Hematopoietic multipotent progenitor cell treated with erythropoietin and hydrocortisone succinate and interleukin-3 and kit ligand, for 8 days (in vitro differentiated cells): ENCODE measurements at places on chromosomes 2 and 18.

DNA sequence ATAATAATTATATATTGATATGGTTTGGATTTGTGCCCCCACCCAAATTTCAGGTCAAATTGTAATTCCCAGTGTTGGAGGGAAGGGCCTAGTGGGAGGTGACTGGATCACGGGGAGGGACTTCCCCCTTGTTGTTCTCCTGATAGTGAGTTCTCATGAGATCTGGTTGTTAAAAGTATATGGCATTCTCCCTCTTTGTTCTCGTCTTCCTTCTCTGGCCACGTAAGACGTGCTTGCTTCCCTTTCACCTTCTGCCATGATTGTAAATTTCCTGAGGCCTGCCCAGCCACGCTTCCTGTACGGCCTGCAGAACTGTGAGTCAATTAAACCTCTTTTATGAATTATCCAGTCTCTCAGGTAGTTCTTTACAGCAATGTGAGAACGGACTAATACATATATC, 88.3 kb downstream of the ROCK2 start:
- DNase-seq = no peak

GRCh38 chr2:20567926-20568179, 83.0 kb downstream of the HS1BP3 start:
- DNase-seq = no peak

GRCh38 chr2:159553727-159554126, 62.6 kb downstream of the BAZ2B start:
- DNase-seq = no peak

DNA sequence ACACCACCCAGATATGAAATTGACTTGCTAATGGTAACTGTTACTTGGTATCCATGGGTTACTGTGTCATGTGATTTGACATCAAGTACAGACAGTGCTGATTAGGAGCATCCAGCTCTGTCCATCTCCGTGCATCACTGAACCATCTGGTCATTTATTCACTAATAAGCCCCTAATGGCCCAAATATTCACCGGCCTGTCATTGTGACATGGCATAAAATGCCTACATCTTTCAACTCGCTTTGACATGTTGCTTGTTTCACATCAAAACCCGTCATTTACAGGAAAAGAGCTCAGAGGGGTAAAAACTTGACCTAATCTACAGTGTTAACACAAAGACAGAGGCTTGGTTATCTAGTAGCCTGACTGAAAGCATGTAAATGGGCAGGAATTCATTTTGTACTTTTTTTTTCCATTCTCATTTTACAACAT, 308.9 kb upstream of the ATP5MC3 start:
- no peak for DNase-seq

DNA sequence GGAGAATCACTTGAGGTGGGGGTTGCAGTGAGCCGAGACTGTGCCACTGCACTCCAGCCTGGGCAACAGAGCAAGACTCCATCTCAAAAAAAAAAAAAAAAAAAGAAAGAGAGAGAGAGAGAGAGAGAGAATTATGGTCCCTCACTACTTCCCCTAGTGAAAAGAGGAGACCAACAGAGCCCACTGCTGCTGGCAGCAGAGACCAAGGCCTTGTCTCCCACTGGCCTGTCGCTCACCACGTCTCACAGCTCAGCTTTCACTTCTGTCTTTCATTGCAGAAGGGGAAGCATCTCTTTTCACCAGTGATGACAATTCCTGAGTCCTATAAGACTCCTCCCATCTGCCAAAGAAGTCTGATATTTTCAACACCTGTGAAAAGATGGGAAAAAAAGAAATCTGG, 81.3 kb downstream of the CLHC1 start:
- DNase-seq = no peak

DNA sequence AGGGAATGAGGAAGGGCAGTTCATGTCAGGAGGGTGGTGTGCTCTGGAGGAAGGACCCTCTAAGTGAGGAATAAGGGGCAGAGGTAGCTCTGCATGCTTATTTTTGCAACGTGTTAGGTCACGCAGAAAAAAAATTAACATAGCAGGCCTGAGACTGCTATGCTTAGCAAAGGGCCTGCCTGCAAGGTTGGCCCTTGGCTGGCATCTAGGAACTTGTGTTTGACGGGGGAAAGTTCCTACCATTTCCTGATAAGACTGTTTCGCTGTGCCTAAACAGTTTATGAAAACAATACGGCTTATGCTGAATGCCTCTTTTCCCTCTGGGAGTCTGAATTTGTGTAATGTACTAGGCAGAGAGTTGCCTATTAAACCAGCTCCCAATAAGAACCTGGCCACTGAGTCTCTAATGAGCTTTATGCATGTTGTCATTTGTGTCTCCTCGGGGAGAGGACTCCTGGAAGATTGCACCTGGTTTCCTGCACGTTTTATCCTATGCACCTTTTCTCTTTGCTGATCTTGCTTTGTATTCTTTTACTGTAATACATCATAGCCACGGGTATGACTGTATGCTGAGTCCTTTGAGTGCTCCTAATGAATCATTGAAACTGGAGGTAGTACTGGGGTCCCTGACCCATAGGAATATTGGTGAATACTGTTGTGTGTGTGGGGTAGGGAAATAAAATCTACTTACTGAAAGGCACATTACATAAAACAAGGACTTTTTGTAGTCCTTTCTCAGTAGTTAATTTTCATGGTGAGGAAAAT, 169.0 kb downstream of the PRPF40A start:
- DNase-seq = no peak

- no peak for DNase-seq
Measured at GRCh38 chr2:127185705-127186104, 34.4 kb downstream of the CYP27C1 start.

DNA sequence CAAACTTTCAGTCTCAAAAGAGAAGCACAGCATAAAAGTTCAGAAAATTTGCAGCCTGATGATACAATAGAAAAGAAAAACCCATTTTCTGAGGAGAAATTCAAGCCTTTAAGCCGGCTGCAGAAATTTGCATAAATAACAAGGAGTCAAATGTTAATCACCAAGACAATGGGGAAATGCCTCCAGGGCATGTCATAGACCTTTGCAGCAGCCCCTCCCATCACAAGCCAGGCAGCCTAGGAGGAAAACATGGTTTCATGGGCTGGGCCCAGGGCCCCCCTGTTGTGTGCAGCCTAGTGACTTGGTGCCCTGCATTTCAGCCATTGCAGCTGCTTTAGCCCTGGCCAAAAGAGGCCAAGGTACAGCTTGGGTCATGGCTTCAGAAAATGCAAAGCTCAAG, 54.1 kb upstream of the CAVIN2 start:
- no peak for DNase-seq

DNA sequence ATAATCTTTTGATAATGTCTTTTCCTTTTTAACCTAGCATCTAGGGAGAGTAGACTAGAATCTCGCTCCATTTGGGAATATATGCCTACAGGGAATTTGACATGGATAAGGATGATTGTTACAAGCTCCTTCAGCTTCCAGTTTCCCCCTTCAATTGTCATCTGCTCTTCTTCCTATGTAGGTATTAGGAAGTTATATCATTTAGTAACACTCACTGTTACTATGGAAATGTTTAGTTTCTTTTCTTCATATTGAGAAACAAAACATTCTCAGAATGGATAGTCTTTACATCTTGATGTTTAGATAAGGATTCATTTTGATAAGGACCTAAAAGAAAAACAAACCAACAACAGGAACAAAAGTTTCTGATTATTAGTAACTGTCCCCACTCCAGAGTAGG, 127.6 kb downstream of the PHLPP1 start:
- DNase-seq = no peak

DNA sequence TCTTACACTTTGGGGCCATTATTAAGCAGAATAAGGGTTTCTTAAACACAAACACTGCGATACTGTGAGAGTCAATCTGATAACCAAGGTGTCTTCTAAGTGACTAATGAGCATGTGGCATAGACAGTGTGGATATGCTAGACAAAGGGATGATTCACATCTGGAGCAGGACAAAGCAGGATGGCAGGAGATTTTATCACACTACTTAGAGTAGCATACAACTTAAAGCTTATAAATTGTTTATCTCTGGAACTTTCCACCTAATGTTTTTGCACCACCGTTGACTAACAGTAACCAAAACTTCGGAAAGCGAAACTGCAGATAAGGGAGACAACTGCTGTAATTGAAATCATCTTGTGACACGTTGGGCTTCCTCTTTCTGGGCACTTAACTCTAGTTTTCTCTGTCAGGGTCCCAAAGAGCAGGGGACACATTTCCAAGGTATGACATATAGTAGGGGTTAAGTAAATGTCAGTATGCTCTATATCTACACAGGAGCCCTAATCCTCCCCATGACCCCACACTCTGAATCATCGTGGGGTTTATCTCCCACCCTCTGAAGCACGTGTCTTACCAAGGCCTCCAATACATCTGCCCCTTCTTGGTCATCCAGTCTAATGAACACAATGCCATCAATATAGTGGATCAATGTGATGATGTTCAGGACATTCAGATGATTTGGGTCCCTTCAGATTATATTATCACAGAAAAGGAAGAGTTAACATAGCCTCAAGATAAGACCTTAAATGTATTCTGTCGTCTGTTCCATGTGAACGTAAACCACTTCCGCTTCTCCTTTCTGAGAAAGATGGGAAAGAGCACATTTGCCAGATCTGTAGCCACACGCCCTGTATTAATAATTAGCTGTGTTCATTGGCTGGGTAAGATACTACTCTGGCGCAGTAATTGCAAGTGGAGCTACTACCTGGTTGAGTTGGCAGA, 78.7 kb downstream of the FTCDNL1 start:
- peak; percentile 26 for DNase-seq

- peak; percentile 26 for DNase-seq
Measured at GRCh38 chr2:160427629-160428404, 65.8 kb downstream of the RBMS1 start.

- DNase-seq = no peak
Measured at GRCh38 chr2:215590010-215590745, 154.3 kb upstream of the FN1 start.

DNA sequence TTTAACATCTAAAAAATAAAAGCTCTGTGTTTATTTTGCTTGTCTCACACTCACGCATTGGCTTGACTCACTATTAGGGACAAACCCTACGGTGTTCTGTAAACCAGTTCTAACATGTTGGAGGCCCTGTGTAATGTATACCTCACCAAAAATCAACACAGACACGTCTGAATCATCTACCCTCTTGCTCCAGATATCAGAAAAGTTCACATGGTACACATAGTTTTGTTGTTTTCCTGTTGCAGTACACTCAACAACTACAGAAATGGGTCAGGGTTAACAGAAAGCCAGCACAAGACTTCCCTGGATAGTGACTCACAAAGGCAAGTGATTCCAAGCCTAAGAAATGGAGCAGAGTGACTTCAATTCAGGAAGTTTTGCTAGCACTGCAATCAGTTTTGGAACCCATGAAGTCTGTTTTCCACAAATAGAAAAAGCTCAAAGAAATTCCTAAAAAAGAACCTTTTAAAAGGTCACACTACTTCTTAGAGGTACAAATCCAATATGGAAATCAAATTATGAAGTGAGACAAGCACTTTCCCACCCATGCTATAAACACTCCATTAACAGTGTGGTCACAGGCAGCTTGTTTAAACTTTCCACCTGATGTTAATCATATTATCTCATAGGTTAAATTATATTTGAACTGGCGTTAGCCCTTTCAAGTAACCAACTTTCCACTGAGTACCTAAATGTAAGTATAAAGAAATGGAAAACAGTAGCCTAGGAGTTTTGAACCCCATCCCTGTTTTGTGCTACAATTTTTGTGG, 87.4 kb downstream of the GAREM1 start:
- DNase-seq = no peak

DNA sequence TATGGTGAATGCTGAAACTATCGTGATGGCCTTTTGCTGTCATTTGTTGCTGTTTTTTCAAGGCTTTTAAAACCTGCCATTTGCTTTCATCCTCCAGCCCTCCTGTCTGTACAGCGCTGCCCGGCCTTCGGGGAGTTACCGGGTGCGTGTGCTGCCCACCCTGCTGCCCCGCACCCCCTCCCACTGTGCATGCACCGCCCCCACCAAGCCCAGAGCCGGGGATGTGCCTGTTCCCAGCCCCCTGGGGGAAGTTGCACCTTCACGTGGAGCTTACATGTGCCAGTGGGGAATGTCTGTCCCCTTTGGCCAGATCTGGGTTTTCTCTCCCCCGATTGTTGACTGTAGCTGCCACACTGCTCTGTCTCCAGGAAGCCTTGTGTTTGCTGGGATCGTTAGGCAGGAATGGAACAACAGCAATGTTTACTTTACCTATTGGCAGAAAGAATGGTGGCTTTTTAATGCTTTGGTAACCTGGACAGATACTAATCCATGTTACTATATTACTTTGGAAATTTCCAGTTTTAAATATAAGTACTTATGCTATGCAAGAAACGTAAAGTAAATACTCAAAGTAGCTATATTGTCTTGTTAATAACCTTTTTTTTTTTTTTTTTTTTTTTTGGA, 64.8 kb upstream of the RBM44 start:
- DNase-seq = no peak

GRCh38 chr2:71933467-71934319, 214.0 kb downstream of the CYP26B1 start:
- DNase-seq = no peak

- DNase-seq = peak; percentile 91
Measured at GRCh38 chr2:47297767-47298425, 105.1 kb upstream of the MSH2 start.

DNA sequence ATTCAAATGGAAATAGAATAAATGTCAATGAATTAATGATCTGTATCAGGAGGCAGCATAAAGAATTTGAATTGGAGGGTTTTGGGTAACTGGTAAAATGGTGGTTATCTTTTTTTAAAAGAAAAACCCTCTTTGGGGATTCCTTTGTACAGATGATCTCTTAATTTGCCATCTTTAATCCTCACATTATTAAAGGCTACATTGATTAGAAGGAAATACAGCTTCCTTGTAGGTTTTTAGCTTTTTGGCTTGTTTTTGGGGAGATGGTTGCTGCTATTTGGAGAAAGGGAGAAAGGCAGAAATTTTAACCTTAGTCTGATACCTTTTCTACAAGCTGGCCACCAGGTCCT, 600 bp upstream of the MAPRE2 start:
- no peak for DNase-seq

GRCh38 chr2:231877533-231878456, 48.4 kb downstream of the NPPC start:
- no peak for DNase-seq

- no peak for DNase-seq
Measured at GRCh38 chr18:45565280-45565970, 49.9 kb upstream of the SLC14A2 start.

DNA sequence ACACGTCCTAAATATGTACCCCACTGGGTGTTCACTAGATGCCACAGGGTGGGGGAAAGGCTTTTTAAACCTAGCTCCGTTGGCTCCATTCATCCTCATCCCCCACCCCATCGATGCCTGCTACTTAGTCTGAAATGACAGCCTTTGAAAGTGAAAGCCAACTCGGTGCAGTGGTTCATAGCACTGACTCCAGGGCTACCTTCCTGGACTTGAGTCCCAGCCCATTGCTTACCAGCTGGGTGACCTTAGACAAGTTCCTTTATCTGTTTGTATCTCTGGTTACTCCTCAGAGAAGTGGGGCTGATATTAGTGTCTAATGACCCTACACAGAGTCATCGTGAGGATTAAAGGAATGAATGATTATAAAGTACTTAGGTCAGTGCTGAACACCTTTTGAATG, 24.4 kb downstream of the EHD3 start:
- no peak for DNase-seq

GRCh38 chr2:226716126-226716525, 83.5 kb downstream of the IRS1 start:
- no peak for DNase-seq

- DNase-seq = no peak
Measured at GRCh38 chr2:48532824-48533223, 2.9 kb downstream of the STON1 start.

- no peak for DNase-seq
Measured at GRCh38 chr2:85956646-85957039, 67.9 kb upstream of the ST3GAL5 start.
